SK-N-DZ (cell line): ENCODE measurements at places on chromosomes 13 and 19.

DNA sequence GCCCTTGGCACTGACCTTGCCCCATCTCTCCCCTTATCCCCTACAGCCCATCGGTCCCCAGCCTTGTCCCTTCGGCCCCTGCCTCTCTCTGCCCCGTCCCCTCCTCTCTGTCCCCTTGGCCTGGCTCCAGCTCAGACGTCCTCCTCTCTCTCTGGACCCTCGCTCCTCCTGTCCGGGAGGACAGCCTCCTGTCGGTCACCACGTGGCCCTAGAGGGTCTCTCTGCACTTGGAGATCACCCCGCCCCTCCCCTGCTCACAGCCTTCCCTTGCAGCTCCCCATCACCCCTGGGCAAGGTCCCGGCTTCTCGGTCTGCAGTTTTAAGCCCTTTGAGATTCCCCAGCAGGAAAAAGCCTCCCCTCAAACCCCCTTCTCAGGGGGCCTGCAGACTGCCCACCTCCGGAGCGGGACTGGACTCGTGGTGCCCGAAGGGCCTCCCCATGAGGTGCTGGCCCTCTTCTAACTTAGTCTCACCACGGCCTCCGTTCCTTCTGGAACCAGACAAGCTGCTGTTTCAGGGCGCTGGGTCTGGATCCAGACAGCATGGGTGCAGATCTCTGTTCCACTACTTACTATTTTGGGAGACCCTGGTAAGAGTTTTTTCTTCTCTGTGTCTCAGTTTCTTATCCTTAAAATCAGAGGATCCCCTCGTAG lies 3.3 kb upstream of the KLK15 start:
- peak; percentile 32 for DNase-seq

DNA sequence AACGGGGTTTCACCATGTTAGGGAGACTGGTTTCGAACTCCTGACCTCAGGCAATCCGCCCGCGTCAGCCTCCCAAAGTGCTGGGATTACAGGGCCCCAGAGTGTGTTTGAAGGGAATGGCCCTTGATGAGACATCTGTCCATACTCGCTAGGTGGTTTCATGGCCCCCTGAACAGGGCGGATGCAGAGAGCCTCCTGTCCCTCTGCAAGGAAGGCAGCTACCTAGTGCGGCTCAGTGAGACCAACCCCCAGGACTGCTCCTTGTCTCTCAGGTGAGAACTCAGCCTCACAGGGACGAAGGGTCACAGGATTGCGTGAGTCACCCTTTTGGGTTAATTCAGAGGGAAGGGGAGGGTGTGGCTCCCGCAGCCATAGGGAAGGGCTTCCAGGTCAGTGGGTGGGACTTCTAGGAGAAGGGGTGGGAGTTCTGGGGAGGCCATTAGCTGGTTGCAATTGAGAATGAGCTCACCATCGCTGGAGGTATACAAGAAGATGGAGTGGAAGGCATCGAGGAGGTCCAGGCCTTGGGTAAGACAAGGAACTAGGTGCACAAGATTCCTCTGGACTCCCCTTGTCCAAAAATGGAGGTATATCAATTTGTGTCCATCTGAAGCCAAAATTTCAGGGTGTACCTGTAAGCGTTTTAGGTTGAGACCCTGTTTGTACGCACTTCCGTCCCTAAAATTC lies 9.2 kb downstream of the SHD start:
- no peak for DNase-seq

- no peak for DNase-seq
Observed at GRCh38 chr19:3378352-3379150, 12.2 kb downstream of the NFIC start.

DNA sequence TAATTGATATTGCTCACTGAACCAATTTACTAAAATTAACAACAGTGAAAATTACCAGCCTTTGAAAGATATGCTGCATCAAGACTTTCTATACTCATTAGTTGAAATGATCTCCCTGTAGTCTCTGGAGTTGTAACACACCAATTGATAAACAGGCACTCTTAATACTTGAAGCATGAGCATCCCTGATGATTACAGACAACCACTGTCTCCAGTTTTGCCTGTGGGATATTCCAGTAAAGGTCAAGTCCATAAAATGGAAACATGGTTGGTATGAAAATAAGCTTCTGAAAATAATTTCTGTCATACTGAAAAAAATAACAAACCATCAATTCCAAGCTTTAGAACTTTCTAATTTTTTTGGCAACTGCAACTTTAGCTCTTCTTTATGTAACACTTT lies 405.8 kb downstream of the SPRY2 start:
- DNase-seq = no peak

GRCh38 chr19:13848798-13849676 lies 27.9 kb upstream of the NANOS3 start:
- no peak for DNase-seq

DNA sequence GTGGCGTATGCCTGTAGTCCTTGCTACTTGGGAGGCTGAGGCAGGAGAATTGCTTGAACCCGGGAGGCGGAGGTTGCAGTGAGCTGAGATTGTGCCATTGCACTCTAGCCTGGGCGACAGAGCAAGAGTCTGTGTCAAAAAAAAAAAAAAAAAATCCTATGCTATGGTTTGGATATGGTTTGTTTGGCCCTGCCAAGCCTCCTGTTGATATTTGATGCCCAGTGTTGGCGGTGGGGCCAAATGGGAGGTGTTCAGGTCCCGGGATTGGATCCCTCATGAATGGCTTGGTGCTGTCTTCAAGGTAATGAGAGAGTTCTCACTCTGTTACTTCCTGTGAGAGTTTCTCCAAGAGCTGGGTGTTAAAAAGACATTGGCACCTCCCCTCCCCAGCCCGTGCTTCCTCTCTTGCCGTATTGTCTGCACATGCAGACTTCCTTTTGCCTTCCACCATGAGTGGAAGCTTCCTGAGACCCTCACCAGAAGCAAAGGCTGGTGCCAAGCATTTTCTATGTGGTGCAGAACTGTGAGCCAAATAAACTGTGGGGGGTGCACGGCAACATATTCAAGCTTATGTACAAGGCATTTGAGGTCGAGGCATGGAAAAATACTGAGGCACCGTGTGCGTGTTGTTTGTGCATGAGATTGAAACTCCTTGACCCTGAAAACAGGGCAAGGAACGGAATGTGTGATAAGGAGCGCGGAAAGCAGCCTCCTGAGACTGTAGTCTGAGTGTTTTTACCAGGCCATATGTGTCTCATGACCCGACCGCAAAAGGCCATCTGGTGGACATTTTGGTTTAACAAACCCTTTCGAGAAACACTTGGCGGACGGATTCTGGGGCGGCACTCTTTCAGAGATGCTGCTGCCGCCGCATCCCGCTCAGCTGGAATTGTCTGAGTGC lies 7.3 kb downstream of the SIGLEC9 start:
- DNase-seq = no peak

GRCh38 chr13:76879203-76879882 lies 6.9 kb downstream of the KCTD12 start:
- no peak for DNase-seq

DNA sequence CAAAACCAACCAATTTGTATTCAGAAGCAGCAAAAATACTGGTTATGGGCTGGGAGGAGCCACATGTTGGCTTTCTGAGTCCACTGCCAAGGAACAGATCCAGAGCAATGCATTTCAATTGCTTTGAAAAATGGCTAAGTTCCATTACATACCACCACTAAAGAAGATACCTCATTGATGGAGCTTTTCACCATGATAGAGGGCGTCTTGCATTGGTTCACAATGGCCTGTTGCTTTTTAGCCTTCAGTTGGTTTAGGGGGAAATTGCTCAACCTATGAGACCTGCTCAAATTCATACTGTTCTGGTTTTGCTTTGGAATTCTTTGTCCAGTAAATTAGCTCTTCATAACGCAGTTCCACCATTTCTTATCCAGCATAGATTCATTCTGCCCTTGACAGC lies 21.2 kb upstream of the CPB2 start:
- DNase-seq = no peak

DNA sequence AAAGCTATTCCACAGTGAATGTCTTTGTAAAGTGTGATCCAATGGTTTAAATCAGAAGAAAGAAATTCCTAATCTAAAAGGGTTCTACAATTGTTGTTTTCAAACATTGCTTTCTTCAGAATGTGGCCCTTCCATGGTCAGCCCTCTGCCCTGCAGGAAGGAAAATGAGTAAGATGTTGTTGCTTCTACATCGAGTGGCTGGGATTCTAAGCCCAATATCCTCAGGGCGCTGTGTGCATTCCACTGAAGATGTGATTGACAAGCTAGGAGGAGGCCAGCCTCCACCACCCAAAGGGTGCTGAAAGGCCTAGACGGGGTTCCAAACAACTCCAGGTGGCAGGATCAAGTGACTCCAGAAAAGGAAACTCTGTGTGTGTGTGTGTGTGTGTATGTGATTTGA lies 316.9 kb upstream of the TSHZ3 start:
- DNase-seq = no peak

DNA sequence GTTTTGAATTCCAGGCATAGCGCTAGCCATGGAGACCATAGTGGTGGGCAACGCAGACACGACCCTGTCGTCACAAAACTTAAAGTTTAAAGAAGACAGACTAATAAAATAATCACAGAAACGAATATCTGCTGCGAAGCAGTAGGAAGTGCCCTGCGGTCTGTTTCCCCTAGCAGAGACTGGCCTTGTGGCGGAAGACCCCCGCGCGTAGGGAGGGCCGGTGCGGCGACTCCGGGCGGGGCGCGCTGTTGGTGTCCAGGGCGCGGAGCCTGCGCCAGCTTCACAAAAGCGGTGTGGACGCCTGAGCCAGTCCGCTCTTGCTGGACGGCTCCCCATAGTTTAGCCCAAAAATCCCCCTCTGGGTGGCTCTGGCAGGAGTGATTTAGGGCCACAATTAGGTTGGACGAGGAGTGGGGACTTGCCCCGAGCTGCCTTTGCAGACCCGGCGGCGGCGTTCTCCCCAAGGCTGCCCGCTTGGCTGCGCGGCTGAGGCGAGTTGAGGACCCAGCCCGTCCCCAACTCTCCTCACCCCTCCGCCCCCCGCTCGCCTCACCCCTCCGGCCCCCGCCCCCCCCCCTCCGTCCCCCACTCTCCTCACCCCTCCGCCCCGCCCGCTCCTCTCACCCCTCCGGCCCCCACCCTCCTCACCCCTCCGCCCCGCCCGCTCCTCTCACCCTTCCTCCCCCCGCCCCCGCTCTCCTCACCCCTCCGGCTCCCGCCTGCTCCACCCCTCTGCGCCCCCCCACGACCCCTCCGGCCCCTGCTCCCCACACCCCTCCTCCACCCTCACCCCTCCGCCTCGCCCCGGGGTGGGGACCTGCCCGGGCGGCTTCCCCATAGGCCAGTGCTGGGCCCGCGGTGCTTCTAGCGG lies 14.2 kb upstream of the LATS2 start:
- DNase-seq = no peak

DNA sequence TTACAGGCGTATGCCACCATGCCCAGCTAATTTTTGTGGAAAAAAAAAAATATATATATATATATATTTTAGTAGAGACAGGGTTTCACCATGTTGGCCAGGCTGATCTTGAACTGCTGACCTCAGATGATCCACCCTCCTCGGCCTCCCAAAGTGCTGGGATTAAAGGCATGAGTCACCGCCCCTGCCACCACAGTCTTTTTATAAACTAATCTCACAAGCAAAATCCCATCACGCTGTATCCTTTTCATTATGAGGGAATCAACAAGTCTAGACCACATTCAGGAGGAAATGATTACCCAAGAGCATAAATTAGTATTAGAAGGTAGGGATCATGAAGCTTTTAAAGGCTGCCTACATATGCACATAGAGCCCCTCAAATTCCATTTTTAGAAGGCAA lies 210.6 kb upstream of the NBEA start:
- no peak for DNase-seq

- DNase-seq = no peak
Observed at GRCh38 chr19:16164222-16164890, 9.0 kb downstream of the CIB3 start.

GRCh38 chr13:43441464-43441863 lies 345.3 kb downstream of the ENOX1 start:
- no peak for DNase-seq

- no peak for DNase-seq
Observed at GRCh38 chr19:294341-294945, 3.2 kb upstream of the PLPP2 start.

DNA sequence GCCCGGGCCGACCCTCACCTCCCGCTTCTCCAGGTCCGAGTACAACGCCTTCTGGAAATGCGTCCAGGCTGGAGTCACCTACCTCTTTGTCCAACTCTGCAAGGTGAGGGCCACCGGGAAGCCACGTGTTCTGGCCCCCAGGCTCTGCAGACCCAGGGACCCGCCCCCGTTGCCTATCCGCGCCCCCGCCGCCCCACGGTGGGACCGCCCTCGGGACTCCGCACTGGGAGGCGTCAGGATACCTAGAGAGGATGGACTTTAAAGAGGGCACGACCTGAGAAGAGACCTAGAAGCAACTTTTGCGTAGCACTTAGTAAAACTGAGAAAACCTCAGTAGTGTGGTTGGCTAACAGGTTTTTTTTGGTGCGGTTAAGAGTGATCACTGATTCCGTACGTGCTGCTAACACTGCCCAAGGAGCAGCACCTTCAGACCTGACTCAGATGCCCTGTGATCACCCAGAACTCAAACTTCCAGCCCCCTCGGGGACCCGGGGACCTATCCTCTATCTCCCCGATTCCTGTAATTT lies 492 bp downstream of the TMEM147 start:
- DNase-seq = peak; percentile 29

DNA sequence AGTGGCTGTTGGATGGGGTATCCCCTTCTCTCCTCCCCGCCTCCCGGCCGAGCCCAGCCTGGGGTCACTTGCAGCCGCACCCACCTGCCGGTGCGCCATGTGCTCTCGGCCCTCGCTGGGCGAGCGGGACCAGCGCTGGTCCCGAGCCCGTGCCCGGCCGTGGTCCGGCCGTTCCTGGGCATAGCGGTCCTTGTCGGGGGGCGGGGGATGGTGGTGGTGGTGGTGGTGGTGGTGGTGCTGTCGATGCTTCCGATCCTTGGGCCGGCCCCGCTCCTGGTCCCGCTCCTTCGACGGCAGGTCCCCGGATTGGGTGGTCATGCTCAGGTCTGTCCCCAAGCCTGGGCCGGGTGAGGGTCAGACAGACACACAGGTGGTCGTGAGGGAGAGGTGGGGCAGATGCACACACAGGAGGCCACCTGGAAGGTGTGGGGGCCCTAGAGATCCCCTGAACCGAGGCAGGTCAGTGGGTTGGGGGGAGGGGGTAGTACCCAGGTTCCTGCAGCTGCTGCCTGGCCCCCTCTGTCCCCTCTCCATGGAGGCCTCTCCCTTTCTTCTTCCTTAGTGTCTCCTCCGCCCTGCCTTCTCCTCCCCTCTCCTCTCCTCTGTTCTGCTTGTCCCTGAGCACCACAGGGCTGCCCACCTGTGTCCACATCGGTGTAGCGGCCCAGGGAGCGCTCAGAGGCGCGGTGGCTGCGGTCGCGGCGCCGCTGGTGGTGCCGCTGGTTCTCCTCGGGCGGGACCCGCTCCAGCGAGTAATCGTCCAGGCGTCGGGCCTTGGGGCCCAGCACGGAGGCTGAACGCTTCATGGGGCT lies 58.7 kb downstream of the IER2 start:
- DNase-seq = no peak
